Activated gamma-delta T cell (primary cell): ENCODE measurements at places on chromosomes 5 and 9.

GRCh38 chr5:78506261-78507024, 142.1 kb downstream of the LHFPL2 start:
- DNase-seq, result no peak

GRCh38 chr9:95167998-95168397, 149.5 kb downstream of the FANCC start:
- DNase-seq, result no peak

- DNase-seq, result no peak
Measured at GRCh38 chr5:34517249-34517648, 138.9 kb upstream of the RAI14 start.

- DNase-seq, result no peak
Measured at GRCh38 chr5:121378046-121378445, 473.6 kb upstream of the FTMT start.
